Activated naive CD8-positive, alpha-beta T cell treated with anti-CD3 and anti-CD28 coated beads for 36 hours (primary cell): ENCODE measurements at places on chromosomes 7 and 10.

GRCh38 chr7:144884896-144885295 is 49.0 kb upstream of the TPK1 start:
- no peak for DNase-seq

DNA sequence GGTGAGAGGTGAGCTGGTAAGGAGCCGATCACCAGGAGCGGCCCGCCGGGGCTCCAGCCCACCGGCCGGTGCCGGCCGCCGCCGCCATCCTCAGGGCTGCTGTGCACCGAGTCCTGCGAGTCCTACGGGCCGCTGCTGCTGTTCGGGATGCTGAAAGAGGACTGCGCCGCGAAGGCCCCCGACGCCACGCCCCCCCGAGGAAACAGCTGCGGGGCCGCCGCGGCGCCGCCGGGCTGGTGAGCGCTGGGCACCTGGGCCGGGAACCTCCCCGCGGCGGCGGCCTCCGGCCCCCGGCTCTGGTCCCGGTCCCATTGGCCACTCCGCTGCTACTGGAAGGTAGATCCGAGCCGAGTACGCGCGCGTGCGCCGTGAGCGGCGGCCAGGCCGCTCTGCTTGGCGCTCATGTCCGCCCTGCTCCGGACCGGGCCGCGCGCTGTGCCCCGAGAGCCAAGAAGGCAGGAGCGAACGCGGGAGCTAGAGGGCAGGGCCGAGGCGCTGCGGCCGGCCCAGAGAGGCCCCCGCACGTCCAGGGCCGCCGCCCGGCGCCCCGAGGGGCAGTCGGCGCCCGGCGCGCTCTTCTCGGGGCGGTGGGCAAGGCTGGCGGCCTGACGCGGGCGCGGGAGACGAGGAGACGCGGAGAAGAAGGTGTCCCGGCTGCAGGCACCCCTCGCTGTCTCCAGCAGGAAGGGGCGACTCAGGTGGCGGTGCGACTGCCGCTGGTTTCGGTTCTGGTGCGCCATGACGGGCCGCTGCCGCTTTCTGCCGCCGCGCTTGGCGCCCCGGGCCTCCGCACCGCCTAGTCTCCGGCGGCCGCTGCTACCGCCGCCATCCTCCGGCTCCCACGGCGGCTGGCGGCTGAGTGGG is 121.3 kb upstream of the WIPF3 start:
- DNase-seq = peak; percentile 66

DNA sequence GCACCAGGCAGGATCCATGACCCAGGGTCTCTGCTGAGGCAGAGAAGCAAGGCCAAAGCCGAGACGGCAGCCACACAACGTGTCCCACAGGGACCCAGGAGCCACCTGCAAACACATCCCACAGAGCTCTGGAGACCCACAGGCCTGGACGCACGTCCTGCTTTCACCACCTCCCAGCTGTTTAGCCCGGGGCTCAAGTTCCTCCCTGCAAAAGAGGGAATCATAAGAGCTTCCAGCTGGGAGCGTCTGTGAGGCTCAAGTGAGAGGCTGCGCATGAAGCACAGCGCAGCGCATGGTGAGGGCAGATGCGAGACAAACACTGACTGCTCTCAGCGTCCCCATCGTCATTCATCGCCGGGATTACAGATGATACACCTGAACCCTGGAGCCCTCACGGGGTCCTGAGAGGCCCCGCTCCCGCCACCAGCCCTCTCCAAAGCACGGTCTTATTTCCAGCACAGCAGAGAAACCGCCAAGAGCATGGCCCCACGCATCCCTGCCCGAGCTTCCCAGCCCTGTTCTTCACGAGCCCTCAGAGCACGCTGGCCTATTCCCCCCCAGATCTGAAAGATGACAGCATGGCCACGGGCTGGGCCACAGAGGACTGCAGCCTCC is 88.7 kb downstream of the MAD1L1 start:
- DNase-seq = no peak

DNA sequence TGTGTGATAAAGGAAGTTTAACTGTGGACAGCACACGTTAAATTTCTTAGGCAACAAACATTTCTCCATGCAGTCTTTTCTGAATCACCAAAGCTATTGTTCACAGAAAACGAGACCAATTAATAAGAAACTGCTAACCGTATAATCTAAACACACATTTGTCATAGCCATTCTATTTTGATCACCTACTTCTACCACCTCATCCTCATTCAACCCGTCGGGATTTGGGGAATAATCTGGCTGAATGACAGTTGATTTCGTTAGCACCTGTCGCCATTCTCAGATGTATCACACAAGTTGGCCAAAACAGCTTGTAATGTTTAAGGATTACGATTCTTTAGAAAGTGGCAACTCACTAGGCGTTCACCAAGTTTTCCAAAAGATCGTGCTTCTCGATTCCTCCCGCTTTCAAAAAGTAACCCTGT is 1.2 kb downstream of the EZH2 start:
- no peak for DNase-seq

DNA sequence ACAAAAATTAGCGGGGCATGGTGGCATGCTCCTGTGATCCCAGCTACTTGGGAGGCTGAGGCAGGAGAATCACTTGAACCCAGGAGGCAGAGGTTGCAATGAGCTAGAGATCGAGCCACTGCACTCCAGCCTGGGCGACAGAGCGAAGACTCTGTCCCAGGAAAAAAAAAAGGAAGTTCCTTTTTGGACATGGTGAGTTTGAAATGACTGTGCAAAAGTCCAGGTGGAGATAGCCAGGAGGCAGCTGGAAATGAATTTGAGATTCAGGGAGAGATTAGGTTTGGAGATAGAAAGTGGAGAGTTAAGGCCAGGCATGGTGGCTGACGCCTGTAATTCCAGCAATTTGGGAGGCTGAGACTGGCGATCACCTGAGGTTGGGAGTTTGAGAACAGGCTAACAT is 139.1 kb downstream of the MARCHF5 start:
- no peak for DNase-seq

DNA sequence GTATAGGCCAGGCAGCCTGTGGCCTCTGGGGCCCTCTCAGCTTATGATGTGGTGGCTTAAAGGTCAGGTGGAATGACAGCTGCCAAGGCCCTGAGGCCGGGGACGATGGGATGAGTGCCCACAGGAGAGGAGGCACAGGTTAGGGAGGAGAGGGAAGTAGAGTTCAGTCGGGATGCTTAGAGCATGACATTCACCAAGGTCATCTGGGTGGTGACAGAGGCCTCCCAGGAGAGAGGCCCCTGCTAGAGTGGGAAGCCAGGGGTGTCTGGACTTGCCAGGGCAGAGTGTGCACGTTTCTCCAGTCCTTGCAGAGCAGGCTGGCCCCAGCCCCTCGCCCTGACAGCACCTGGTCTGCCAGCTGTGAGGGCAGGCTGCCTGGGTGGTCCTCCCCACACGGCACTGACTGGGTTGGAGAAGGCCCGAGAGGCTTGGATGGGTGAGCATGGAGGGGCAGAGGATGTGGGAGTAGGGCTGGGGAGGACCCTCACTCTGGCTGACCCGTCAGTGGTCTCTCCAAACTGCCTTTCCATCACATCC is 1.5 kb downstream of the CALHM1 start:
- DNase-seq = no peak

DNA sequence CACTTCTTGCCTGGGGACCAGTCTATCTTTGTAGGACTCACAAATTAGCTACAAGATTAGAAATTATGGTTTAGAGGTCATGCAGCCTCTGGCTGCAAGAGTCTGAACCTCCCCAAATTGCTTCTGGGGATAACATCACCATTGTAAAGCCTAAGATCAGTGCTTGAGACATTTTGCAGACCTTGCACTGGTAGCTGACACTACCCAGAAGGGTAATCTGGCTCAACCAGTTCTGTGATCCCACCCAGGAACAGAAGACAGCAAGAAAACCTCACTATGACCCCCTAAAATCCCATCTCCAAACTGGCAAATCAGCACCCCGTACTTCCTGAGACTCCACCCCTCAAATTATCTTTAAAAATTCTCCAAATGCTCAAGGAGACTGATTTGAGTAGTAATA is 58.2 kb upstream of the CDK13 start:
- DNase-seq = no peak

- DNase-seq = no peak
Measured at GRCh38 chr10:114718374-114718773, 60.3 kb upstream of the ABLIM1 start.

GRCh38 chr10:60957667-60958221 is 13.8 kb upstream of the RHOBTB1 start:
- no peak for DNase-seq

DNA sequence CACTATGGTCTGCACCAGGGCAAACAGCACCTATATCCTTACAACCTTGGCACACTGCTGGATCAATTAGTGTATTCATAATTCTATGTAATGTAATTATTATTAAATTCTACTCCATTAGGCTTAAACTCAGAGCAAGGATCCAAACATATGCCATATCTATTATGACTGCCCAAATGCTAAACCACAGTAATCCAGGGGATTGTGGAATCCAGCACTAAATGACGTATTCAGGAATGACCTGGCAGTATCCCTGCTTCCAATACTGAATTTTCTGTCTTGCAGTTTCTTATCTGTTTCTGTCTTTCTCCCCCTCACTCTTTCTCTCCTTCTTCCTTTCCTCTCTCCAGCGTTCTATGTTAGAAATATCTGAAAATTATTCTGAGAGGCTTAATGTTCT is 16.5 kb upstream of the UBE2D1 start:
- no peak for DNase-seq

- DNase-seq = no peak
Measured at GRCh38 chr10:18880530-18880929, 168.1 kb upstream of the MALRD1 start.

DNA sequence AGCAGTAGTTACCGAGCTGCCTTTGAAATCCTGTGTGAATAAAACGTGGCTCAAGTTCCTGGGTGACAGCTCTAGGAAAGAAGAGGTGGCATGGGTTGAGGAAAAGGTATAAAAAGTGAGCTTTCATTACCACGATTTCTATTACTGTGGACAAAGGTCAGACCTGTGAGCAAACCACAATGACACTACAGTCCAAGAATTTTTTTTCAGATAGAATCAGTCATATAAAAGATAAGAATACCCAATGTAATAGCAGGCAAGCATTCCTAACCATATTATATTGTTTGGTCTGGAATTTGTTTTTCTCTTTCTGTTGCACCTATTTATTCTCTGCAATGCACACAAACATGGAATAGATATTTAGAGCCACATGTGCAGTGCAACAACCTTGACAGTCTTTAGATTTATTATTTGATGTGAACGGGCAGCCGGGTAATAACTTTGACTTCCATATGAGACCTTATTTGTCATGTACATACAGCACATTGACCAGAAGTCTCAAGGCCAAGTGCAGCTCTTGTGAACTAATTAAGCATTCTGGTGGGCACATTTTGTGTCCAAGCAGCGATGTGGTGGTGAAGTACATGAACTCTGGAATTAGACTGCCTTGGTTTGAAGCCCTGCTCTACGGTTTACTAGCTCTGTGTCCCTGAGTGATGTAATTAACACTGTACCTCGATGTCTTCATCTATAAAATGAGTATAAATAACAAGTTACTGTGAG is 156.8 kb downstream of the NRCAM start:
- no peak for DNase-seq

DNA sequence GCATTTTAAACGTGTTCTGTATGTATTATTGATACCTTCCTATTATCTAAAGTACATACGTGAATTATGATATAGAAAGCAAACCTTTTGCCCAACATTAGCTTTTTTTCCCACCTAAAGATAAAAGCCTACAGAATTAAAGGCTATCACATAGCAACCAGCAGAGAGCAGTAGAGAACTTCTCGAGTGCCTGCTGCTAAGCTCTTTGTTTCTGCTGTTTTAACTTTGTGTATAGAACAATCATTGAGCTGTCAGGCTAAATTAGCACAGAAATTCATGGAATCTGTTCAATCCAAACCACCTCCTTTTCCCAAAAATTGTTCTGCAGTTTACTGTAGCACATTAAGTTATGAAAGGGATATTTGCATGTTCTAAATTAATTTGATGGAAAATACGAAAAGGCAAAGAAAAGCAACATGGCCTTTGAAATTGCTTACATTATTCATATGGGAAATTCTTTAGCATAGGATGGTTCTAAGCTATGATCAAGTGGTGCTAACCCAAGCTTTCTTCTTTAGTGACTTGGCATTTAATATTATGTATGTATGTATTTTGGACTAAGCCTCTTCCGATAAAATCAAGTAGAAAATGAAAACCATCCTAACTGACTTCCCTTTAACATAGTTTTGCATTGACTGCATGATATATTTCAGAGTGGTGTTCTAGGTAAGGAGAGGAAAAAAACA is 1288.5 kb downstream of the GATA3 start:
- no peak for DNase-seq
